ENCODE measurements at places on chromosomes 6 and 20.

DNA sequence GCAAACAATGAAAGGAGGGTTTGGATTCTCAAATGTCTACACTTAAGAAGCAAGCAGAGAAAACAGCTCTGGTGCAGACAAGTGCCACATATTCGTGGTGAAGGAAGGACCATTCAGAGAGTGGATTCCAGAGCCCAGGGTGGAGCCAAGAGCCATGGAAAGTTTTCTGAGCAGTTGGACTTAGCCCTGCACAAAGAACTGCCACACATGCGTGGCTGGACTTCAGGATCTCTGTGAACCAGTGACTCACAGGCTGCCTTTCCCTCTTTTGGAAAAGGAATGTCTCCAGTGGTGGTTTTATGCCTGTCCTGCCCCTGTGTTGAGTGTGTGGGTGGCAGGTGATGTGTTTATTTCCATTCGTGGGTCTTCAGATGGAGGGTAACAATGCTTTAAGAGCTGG, 489.5 kb downstream of the CDH26 start:
- DNase-seq = no peak

- DNase-seq = no peak
Observed at GRCh38 chr6:134740473-134741199, 209.3 kb downstream of the ALDH8A1 start.

- no peak for DNase-seq
Observed at GRCh38 chr20:20859510-20859909, 147.1 kb upstream of the RALGAPA2 start.

- no peak for DNase-seq
Observed at GRCh38 chr20:60255866-60256265, 297.6 kb downstream of the CDH26 start.

GRCh38 chr6:75334266-75335040, 49.9 kb upstream of the TMEM30A start:
- no peak for DNase-seq

- no peak for DNase-seq
Observed at GRCh38 chr20:19786311-19786710, 28.3 kb downstream of the RIN2 start.

DNA sequence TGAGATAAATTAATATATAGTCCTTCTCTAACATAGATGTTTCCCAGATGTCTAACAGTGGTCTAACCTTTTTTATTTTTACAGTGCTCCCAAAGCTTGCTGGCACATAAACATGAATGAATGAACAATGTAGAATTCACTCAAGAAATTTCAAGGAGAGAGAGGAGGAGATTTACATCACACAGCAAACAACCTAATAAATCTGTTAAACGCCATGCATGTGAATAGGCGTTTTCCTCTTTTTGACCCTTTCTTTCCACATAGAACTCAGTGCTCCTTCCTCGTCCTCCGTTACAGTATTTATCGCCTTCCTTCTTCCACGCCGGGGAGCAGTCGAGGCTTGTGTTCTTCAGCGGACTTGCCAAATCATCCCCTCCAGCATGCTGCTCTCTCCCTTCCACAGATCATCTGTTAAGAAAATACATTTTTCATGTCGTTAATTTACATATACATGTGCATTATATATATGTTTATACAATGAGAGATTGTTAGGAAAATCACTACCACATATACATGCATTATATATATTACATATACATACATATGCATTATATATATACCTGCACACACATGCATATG, 93.0 kb downstream of the SLC35B3 start:
- DNase-seq = no peak

GRCh38 chr6:40877362-40877761, 161.7 kb downstream of the UNC5CL start:
- DNase-seq = peak; percentile 42

GRCh38 chr20:62203378-62204030, 16.6 kb downstream of the HRH3 start:
- no peak for DNase-seq

GRCh38 chr6:127385668-127386430, 42.4 kb upstream of the ECHDC1 start:
- DNase-seq = no peak

DNA sequence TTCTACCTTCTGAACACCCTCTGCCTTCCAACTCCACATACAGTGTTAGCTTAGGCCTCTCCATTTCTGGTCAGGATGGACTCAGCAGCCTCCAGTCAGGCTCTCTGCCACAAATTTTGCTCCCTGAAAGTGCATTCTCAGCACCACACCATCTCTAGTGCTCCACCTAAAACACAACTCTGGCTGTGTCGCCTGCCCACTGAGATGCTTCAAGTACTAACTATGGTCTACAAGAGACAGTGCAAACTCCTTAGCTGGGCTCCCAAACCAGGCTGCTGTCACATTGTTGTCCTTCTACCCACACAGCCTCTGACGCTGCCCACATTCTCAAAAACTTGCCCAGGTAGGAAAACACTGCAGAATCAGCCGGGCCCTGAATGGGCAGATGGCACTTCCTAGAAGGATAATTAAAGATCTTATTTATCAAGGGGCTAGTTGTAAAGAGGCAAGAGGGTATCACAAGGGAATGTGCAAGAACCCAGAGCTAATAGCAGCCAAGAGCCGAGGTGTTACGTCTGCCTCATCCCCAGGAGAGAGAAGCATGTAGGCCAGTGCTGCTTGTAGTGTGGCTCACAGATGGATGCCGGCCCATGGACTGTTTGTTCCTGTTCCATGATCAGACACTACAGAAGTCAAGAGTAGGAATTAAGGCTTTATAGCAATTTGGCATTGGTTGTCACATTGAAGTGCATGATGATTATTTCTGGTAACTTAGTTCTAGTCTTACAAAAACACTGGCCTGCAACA, 189.7 kb downstream of the LRFN2 start:
- no peak for DNase-seq

DNA sequence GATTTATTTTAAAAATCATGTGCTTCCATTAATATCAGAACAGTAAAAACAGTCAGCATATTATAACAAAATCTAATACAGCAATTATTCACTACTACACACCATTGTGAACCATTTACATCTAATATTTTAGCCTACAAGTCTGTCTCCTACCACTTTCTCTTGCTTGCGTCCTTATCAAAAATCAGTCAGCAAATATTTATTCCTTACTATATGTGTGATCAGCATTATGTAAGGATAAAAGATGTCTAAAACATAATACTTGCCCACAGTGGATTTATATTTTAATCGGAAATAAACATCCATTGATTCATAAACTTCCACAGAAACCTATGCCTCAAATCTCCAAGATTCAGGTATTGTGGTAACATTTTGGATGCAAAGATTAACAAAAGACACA, 99.8 kb downstream of the NRSN1 start:
- no peak for DNase-seq

DNA sequence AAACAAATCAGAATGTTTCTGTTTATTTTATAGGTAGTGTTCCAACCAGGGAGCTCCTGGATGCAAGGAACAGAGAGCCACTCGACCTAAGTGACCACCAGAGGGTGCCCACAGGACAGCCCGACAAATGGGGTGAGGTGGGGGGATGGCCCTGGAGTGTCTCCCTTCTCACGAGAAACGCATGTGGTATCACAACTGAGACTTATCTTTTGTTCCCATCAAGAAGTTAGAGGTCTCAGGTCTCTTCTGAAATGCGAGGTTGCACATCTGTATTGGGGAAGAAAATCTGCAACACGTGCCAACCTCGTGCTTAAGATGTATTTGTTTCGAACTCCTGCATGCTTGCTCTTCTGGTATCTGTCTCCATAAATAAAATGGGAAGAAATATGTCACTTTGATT, 104.0 kb downstream of the ISM1 start:
- no peak for DNase-seq

GRCh38 chr6:47932575-47932974, 150.7 kb downstream of the OPN5 start:
- DNase-seq = no peak

- DNase-seq = no peak
Observed at GRCh38 chr6:169837529-169838250, 86.3 kb downstream of the ERMARD start.

DNA sequence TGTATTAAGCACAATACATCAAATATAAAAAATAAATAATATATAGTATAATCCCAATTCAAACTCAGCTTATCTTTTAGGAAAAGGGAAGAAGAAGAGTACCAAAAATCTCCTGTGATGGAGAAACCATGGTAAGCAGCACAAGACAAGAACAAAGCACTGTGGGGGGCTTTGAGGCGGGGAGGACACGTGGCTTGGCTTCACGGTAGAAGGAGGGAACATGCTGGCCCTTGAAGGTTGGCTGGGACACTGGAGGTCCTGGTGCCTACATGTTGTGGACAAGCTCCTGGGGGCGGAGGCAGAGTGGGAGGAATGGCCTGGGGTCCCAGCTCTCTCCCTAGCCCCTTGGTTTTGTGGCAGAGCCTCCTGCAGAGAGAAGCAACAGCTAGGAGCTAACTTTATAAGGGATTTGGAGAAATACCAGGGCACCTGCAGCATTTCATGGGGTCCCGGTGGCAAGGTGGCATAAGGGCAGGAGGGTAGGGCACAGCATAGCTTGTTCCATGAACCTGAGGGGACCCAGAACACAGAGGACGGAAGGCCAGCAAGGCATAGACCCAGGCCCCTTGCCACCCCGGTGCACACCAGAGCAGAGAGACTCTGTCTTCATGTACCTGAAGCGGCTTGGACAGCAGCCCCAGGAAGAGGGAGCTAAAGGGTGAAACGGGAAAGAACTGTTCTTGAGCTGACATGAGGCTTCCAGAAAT, 72.0 kb downstream of the LY86 start:
- DNase-seq = no peak

- DNase-seq = peak; percentile 57
Observed at GRCh38 chr20:34874094-34874654, 1.5 kb upstream of the GGT7 start.

DNA sequence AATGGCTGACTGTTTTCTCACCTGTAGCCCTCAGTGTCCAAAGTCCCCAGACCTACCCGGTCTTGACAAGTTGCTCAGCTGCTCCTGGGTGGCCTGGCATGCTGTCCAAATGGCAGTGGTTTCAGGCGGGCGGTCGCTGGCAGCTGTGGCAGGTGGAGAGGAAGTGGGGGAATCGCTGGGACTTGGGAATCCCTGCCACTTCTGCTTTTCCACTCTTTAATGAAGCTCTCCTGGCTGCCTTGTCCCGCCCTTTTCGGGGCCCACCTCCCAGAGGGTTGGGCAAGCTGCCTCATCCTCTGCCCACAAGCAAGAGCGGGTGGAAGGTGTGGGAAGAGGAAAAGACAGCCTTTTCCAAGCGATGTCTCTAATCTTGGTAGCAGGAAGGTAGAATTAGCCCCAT, at the start of gene OCSTAMP:
Gene OCSTAMP (minus strand): TSS at position 194 of the 400 bp plus-strand sequence. CDS start 94 bp downstream, at position 100.
- DNase-seq = no peak

DNA sequence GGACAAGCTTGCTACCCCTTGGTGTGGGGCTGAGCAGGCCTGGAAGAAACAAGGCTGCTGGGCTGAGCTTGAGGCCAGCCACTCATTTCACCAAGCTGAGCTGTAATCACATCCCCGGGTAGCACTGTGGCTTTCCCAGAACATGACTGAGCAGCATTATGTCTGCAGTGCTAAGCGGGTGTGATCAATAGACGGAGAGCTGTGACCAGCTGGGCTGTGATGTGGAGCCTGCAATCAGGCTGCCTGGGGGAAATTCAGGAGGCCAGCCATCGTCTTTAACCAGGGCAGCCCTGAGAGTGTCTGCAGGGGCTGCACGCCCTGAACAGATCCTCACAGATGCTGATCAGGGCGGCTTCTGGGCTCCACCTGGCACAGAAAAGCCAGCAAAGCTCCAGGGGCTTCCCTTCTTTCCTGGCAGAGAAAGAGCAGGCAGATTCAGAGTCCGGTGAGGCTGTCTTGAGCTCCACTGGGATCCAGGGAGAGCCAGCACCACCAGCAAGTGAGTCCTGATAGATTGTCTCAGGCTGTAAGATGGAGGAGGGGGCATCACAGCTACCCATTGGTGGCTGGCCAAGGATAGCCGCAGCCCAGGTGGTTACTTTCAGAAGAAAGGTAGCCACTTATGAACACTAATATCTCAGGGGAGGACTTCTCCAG, 165.9 kb downstream of the NRN1 start:
- no peak for DNase-seq

DNA sequence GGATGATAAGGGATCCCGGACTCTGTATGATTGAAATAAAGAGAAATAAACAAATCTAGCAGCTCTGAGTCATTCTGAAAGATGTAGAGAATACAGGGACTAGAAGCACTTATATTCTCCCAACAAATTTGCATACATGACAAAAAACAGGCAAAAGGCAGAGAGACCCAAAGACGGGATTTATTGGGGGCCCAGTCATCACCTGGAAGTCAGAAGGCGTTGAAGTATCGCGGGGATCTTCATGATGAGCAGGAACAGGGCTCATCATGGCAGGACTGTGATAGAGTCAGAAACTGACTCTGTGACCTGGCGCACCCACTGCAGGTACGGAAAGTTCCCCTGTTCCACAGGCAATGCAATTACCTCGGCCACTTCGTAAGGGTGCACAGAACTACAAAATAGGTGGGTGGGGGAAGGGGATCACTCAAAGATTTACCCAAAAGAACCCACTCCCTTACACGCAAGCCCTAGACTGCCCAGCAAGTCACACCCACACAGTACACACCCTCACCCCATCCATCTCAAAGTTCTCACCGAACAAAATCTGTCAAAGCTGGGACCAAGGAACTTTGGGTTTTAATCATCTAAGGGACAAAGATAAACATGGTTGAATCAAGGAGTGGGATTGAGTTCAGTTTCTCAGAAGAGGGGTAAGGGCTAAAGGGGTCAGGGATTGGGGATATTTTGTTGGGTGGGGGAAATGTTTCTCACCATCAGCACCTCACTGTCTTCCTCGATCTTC, 1.4 kb downstream of the CUTA start:
- no peak for DNase-seq

DNA sequence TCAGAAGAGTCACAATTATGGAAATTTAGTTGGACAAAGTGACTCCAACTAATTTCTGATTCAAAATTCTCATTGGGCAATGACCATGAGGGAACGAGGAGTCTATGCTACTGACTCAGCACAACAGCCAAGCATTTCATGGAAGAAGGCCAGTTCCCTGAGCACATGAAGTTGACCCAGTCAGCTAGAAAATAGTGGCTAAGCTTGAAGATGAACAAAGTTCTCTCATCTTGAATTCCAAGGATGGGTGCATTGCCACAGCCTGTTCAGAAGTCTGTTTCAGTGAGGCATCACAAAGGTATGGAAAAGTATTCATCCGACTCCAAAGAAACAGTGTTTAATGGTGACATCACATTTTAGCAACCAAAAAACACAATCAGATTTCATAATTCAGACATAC, 676.9 kb downstream of the HACE1 start:
- DNase-seq = no peak

DNA sequence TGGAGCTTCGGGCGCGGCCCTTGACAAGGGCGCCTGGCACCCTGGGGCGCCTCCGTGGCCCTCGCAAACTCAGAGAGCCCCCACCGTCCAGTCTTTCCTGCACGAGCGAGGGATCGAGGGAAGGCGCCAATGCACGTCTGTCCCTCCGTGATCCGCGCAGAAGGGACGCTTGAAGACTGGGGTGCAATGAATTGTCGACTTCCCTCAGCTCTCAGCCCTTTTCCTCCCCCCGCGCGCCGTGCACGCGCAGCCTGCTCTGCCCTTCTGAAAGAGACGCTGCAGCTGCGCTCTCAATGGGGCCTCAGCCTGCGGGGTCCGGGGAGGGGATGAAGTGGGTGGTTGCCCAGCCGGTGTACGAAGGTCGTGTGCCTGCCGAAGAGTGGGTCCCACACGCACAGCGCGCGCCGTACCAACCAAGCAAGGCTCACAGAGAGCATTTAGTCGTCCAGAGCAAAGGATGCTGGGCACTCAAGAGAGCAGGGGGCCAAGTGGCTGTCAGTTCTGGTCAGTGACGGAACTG, 5.5 kb upstream of the SOX4 start:
- DNase-seq = no peak

Data from stimulated activated CD4-positive, alpha-beta T cell treated with anti-CD3 and anti-CD28 coated beads, Interleukin-15, amount 100 ng/mL, for 48 hours (primary cell).